ENCODE measurements at places on chromosomes 12 and 14.

- DNase-seq = no peak
Measured at GRCh38 chr12:64688219-64688618, 71.0 kb downstream of the GNS start.

DNA sequence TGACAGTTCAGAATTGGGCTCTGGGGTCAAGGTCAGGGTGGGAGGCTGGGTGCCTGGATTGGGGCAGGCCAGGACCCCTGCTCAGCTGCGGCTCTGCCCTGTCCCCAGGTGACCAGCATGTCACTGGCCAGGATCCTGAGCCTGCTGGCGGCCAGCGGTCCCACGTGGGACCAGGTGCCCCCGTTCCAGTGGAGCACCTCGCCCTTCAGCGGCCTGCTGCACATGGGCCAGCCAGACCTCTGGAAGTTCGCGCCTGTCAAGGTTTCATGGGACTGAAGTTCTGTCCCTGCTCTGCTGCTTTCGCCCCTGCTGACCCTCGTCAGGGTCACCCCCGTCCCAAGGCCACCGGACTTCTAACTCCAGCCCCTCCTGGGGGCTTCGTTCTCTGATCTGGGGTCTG, 15.3 kb downstream of the SDS start:
- DNase-seq = no peak

GRCh38 chr12:88546226-88546625, 34.0 kb downstream of the KITLG start:
- DNase-seq = peak; percentile 28

GRCh38 chr12:4540638-4541037, 1.9 kb downstream of the RAD51AP1 start:
- no peak for DNase-seq

- DNase-seq = peak; percentile 84
Measured at GRCh38 chr12:113299619-113300237, 35.2 kb downstream of the SLC8B1 start.

DNA sequence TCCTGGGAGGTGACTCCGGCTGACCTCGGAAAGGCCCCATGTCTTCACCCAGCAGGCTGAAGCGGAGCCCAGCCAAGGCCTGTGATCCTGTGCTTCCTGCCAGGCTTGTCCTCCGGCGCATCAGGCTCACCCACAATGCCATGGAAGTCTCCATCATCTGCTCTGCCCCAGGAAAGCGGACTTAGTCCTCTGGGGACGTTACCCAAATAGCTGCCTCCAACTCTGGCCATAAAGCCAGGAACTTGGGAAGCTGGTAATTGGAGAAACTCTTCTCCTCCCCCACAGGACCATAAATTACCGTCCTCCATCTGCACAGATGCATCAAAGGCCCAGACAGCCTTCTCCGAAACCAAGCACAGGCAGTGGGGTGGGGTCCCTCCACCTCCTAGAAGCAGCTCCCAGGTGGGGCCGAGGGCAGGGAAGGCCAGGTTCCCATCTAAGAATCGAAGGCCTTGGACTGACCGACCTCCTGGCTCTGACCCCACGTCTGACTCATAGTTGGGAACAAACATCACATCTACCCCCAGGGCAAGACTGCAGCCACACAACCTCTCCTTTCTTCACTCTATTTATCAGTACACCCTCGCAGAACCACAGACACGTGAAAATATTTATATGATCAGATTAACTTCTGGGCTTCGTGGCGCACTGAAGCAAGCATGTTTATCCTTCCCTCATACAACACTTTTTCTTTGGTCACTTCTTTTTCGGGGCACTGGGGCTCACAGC, 56.4 kb downstream of the PITPNM2 start:
- peak; percentile 85 for DNase-seq

GRCh38 chr14:99123208-99123870, 148.7 kb downstream of the BCL11B start:
- no peak for DNase-seq

DNA sequence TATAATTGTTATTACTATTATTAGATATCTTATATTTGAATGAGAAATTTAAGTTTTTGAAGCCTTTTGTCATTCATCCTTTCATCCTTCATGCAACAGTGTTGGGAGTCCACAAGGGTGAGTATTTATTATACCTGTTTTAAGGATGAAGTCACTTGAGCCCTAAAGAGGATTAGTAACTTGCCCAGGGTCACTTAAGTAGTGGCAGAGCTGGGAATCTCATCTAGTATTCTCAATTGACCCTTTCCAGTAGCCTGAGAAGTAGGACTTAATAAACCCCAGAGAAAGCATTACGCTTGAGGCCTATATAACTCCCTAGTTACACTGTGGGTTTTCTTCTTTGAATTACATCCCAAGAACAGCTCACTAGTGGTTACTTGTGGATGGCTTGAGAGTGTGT, 119.8 kb downstream of the SRGAP1 start:
- no peak for DNase-seq

GRCh38 chr12:116498471-116498870, 60.7 kb upstream of the MAP1LC3B2 start:
- DNase-seq = peak; percentile 96

GRCh38 chr14:91159906-91160305, 46.0 kb downstream of the DGLUCY start:
- DNase-seq = no peak

Measured in AG10803 (cell line).